HEK293T (cell line): ENCODE measurements at places on chromosomes 5 and 9.

- no peak for DNase-seq
Measured at GRCh38 chr9:33097192-33097591, 20.7 kb upstream of the SMU1 start.

- no peak for DNase-seq
Measured at GRCh38 chr5:171835066-171835465, 49.4 kb downstream of the SMIM23 start.

DNA sequence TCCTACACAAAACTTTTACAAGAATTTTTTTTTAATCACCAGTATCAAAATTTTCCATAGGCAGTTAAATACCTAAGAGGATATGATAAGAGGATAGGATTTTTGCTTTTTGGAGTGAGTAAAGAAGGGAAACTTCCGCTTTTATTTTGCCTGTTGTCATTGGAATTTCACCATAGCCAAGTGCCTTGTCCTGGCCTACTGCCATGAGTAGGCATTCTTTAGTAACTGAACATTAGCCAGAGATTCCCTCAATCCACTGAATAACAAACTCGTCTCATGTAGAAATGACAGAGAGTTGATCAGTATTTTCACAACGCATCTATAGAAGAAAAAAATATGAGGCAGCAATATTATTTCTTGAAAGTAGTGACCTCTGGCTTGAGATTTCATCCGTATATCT lies 289.6 kb upstream of the ADAMTSL1 start:
- no peak for DNase-seq

- DNase-seq, result no peak
Measured at GRCh38 chr5:35339006-35339405, 108.7 kb upstream of the PRLR start.

- DNase-seq, result no peak
Measured at GRCh38 chr9:94839398-94839797, 112.9 kb downstream of the AOPEP start.

- DNase-seq, result no peak
Measured at GRCh38 chr9:36840898-36841536, 193.1 kb downstream of the PAX5 start.

GRCh38 chr5:72146056-72146455 lies 38.8 kb downstream of the MAP1B start:
- no peak for DNase-seq

- DNase-seq, result no peak
Measured at GRCh38 chr5:68114378-68115040, 101.0 kb upstream of the PIK3R1 start.

DNA sequence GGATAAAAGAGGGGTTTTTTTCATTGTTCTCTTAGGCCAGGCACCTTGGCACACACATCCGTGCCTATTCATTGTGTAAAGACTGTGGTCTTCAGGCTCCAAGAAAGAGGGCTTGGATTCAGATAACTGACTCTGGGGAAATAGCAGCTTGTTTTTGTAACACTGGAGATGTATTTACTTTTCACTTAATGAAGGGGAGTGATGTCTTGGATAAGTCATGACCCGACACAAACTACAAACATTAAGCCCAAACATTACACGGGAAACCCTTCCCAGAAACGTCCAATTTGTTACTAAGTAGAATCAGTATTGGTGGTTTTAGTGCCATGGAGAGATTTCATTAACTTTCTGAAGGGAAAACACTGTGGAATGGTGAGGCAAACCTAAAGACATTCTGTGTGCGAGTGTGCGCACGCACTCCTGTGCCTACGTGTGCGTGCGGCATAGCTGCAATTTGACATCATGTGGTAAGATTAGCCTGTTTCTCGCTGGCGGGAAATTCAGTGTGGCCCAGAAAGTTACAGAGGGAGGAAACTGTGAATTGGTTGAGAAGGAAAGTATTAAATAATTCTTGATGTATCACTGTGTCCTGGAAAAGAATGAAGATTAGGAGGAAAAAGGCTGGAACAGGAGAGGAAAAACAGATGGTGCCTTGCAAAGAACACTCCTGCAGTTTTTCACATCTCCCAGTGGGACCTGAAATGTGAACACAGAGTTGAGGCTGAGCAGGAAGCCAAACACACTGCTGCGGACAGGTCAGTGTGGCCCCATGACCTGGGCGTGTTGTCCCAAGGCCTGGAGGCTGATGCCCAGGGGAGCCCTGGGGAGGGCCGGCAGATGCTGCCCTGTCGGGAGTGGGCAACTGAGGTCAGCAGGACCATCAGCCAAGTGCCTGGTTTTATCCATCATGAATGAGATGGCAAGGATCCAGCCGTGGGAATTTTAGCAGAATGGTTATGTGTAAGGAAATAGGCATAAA lies 108.5 kb downstream of the GAS1 start:
- DNase-seq, result no peak

DNA sequence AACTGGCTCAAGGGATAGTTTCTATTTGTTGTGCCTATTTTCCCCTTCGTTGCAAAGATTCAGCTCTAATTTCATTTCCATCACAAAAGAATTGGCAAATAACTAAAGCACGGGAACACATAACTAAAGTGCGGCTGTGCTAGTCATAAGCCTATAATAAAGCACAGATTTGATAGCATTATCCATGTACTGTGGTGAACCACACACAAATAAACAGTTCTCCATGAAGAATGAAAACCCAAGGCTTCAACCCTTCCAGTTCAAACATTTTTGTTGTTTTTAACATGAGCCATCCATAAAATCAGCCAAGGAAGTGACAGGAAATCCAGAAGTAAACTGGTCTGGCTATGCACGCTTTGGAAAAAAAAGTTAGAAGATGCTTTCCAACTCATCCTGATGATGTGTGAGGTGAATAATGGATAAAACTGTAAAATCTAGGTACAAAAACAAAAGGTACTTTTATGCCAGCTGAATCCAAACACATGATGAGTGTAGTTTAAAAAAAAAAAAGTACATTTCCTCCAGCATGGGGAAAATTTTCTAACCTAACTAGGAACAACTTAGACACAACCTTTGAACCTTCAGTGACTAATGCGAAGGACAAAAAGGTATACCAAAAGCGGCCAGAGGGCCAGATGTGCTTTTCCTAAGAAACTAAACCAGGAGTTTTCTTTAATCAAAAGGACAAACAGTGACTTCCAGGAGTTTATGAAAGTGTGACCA lies 10.2 kb downstream of the ZNF608 start:
- no peak for DNase-seq

DNA sequence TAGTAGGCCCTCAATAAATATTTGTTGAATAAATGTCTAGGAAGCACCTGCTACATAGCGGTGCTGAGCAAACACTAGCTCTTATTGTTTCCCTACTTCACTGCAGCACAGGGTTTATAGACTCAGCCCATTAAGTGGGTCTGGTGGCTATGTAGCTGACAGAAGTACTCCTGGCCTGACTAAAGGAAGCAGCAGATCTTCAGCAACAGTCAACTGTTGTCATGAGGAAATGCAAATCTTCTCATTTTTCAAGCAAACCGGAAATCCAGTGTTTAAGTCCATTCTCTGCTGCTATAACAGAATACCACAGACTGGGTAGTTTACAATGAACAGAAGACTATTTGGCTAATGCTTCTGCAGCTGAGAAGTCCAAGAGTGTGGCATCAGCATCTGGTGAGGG lies 2.8 kb upstream of the TEX10 start:
- DNase-seq, result no peak

DNA sequence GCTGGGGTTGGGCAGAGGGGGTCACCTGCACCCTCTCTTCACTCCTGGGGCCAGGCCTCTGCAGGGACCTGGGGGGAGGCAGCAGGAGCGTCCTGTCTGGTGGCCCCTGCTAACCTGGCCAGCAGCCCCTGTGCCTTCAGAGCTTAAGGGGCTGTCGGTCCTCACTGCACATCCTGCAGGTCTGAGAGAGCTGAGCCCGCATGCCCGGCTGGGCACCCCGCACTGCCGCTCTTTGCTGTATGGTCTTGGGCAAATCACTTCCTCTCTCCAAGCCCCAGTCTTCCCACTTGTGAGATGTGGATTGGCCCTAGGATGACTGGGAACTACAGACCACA lies 7.9 kb downstream of the FLT4 start:
- no peak for DNase-seq

- DNase-seq, result no peak
Measured at GRCh38 chr5:170265522-170265921, 32.1 kb downstream of the LCP2 start.

DNA sequence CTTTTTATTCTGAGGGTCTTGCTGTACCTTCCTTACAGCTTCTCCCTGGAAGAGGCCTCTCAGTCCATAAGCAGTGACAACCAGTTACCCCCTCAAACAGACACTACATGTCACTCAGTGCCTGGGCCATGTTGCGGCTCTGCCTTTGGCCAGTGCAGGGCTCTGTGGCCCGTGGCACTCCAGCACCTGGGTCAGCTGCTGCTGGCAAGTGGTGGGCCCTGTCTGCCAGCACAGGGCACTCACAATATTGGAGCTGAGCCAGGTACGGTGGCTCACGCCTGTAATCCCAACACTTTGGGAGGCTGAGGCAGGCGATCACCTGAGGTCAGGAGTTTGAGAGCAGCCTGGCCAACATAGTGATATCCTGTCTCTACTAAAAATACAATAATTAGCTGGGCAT lies 24.2 kb downstream of the DAP start:
- no peak for DNase-seq

DNA sequence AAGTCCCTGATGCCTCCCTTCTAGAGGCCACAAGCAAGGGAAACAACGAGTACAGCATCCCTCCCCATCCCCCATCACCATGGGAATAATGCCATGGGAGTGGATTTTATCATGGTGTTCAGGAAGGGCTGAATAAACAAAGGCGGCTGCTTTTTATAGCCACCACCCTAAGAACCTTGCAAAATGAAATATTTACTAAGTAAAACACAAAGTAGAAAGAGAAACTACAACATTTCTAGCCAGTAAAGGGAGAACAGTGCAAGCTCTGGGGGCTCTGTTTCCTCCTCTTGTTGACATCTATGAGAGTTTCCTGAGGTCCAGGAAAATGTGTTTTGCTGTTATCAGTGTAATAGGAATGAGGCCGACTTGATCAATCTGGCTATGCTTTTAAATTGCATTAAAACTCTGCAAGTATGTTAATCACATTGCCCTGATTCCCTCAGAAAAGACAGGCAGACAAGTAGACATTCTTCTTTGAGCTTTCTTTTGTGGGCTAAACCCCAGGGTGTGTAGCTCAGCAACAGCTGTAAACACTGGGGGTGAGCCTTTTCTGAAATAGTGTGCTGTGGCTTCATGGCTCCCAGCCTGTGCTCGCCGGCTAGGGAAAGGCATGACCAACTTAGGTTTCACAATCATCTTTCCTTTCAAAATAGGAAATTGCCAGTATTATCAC lies 31.1 kb downstream of the SV2C start:
- DNase-seq, result no peak

DNA sequence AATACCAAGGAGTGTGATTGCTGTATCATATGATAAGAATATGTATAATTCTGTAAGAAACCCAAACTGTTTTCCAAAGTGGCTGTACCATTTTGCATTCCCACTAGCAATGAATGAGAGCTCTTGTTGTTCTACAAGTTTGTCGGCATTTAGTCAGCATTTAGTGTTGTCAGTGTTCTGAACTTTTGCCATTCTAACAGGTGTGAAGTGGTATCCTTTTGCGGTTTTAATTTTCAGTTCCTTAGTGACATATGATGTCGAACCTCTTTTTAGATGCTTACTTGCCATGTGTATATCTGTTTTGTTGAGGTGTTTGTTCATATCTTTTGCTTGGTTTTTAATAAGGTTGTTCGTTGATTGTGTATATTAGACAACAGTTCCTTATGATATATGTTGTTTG lies 296.3 kb upstream of the IZUMO3 start:
- DNase-seq, result no peak

DNA sequence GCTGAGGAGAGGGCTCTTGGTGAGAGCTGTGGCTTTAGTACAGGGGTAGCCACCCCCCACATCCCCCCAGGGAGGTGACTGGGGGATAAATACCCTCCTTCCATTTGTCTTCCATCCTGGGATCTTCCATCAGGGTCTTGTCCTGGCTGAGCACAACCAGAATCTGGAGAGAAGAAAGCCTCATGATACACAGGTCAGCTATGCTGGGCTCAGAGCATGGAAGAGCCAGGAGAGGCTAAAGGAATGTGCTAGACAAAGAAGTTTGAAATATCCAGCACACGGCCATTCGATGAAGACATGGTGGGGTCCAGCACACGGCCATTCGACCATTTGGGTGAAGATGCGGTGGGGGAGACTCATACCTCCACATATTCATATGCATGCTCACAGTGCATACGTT lies 30.0 kb downstream of the ROPN1L start:
- no peak for DNase-seq

GRCh38 chr5:96226941-96227552 lies 206.0 kb downstream of the PCSK1 start:
- DNase-seq, result no peak

DNA sequence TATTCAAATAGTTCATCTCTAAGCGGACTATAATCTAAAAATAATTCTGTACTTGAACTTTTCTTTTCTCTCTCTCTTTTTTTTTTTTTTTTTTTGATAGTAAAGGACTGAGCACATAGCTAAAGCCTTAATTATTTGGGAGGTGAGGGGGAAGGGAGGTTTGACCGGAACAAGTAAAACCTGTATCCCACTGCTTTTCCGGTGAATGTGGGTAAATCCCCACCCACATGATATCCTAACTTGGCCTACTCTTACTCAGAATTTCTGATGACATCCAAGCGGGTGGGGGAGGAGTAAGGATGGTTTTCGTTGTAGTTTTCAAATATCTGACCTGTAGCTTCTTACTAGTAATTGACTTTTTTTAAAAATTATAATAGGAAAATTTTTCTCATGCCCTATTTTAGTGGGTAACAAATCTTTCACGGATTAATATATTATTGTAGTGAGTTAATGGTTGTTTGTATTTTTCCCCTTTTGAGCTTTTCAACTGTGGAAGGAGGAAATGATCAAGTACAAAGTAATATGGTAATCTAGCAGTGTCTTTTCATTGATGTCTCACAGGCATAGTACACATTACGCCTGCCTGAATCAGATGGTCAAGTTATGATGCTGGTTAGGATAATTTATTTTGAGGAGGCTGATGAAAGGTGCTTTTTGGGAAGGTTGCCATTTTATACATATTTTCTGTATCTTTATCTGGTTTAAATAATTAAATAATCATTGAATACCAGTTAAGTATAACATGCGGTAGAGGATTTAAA lies 2.2 kb upstream of the ELL2 start:
- DNase-seq, result no peak

DNA sequence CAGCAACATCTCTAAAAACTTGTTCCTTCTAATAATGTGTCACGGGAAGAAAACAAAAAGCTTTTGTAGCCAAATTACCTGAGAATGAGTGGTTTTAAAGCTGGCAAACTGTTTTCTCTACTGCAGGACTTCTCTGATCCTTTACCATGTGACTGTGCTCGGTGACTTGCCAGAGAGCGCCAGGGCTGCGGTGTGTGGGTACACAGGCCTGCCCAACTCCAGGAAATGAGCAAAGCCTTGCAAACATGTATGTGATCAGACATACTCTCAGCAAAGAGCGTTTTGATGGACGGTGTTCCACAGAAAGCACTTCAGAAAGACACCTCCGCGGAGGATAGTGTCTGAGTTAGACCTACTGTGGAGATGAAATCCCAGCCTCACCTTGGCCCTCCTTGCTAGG lies 157.3 kb downstream of the SPOCK1 start:
- no peak for DNase-seq

DNA sequence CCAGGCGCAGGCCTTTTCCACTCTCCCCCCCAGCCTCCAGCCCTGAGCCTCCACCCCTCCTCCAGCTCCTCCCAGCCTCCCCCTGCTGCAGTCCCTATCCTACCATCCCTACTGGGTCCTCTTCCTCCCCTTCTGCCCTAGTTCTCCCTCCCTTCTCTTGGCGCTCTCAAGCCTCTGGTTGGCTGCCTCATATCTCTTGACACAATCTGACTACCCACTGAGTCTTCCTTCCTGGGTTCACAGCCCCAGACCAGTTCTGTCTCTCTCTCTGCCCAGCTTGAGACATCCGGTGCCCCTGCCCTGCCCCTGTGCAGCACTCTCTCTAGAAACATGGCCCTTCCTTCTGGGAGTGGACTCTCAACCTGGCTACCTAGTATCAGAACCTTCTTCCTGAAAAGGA lies 76.2 kb downstream of the TSPAN17 start:
- DNase-seq, result no peak
